Nucleus accumbens (tissue), 56 donors: ENCODE measurements at places on chromosomes 2 and 18.

- no peak for DNase-seq
Measured at GRCh38 chr2:215171151-215171550, 32.7 kb upstream of the ABCA12 start.

GRCh38 chr18:54906331-54907185 is 52.7 kb downstream of the CCDC68 start:
- no peak for DNase-seq

GRCh38 chr18:24189007-24189528 is 50.2 kb downstream of the CABYR start:
- no peak for DNase-seq

DNA sequence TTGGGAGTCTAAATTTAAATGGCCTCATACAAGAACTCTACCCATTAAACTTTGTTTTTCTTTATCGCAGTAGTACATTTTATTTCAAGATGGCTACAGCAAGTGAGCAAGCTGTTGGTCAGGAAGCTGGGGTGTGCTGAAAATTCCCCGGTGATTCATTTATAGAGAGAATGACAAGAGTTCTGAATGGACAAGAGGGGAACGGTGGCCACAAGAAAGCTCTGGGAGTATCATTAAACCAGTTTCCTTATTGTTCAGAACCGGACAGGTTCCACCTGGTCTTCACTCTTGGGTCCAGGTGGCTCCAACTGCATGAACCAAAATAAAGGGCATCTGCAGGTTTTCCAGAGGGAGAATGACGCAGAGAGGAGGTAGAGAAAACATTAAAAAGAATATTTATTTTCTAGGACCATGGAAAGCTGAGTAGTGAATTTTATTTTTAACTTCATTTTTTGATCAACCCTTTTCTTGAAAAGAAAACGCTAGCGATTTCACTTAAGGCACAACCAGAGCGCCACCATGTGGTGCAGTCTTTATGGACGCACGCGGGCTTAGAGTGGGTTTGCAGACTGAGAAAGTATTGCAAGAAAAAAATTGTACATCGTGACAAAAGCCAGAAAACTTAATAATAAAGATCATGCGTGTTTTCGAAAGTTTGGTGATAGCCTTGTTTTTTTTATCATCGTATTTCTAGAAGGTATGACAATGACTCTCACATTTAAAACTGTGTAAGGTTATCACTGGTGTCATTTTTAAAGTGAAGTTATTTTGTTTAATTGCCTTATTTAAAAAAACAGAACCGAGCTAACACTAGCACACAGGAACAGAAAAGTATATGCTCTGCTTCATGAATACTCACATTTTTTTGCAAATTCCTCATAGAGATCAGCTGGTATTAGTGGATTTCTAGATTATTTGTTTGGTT is 97.9 kb upstream of the NOL4 start:
- DNase-seq: peak; percentile 20

DNA sequence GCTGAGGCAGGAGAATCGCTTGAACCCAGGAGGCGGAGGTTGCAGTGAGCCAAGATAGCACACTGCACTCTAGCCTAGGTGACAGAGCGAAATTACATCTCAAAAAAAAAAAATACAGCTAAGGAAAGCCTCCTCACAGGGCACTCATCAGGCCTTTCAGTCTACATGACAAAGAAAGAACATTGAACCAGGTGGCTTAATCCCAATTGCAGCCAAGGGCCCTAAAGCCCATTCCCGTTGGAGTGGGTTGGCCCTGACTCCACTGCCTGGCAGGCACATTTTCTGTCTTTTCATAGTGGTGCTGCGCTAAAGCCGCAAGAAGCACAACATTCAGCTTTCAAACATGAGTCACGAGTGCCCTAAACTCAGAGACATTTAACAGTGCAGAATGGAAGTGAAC is 372.5 kb downstream of the RNF144A start:
- no peak for DNase-seq

DNA sequence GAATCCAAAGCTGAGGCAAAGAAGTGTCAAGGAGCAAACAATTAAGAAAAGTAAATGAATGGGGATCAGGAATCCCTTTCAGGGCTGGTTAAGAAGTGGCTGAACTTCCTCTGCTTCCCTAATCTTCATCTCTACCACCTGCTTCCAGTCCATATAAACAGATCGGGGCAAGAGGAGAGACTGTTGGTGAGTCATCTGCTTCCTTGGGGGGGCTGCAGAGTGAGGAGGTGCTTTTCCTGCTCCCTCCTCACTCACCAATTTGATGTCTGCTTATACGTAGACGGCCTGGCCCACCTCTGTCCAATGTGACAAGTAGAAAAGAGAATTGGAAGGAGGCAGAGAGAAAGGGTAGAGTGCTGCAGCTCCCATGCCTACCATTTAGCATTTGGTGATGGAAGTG is 68.4 kb downstream of the NAB1 start:
- DNase-seq: no peak

- DNase-seq: no peak
Measured at GRCh38 chr18:70840649-70841048, 551.8 kb downstream of the SOCS6 start.

DNA sequence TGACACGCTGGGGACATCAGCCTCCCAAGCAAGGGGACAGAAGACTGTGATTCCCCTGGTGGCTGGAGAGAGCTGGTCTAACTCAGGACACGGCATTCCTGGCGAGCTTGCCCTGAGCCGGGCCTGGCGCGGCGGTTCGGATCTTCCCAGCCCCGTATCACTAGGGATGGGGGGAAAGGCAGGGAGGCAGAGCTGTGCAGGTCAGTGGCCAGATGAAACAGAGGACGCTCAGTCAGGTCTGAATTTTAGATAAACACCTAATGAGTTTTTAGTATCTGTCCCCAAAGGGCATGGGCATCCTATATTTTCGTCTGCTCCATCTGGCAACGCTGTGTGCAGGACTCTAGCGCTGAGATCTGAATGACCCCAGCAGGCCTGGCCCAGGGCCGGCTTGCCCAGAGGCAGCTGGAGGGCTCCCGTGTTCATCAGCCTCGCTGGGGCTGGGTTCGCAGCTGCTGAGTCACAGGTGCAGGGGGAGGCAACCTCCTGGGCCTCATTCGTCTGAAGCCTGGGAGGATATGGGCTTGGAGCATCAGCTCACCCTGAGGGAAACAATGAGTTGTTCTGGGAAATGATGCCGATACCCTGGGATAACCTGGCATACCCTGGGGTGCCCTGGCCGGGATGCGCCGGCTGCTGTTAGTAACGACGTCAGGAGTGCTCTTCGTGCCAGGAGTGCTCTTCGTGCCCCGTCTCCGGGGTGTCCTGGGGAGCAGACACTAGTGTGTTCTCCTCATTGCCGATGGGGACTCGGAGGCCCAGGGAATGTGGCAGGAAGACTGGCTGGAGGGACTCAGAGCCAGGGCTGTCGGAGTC is 48.1 kb upstream of the HPCAL1 start:
- no peak for DNase-seq

- no peak for DNase-seq
Measured at GRCh38 chr2:187312718-187313282, 135.3 kb downstream of the CALCRL start.

DNA sequence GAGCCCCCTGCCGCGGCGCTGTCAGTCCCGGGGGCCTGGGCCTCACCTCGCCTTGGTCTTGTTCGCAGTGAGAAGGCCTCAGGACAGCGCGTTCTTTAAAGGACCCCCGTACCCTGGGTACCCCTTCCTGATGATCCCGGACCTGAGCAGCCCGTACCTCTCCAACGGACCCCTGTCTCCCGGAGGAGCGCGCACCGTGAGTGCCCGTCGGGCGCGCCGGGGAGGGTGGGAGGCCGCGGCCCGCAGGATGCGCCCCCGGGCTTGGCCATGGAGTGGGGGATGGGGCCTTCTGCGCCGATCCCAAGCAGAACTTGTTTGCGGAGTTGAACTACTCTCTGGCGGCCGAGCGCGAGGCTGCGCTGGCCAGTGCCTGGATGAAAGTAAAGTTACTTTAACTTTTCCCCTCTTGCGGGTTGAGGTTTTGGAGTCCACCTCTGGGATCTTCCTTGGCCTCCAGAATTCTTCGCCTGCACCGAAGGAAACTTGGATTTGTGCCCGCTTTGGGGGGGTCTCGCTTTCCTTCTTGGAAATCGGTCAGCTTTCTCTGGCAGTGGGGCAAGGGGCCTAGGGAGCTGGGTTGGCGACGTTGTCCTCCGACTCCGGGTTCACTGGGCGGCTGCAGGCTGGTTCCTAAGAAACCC is 1.2 kb downstream of the TCF7L1 start:
- DNase-seq: no peak

GRCh38 chr18:77985526-77986281 is 736.1 kb downstream of the GALR1 start:
- DNase-seq: no peak

DNA sequence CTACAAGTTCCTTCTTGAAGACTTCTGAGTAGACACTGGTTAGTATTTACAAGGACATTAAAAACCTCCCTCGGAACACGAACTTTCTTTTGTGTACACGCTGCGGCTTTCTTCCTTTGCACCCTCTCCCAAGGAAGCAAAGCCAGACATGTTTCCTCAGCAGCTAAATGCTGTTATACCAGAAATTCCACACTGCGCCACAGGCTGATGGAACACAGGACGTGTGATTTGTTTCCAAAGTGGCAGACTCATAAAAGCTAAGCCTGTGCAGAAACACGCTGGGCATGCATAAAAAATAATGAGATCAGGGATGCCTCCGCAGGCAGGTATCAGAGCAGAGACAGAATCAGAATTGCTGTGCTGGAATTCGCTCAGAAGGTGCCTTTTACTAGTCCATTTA is 73.0 kb upstream of the RGPD5 start:
- no peak for DNase-seq

DNA sequence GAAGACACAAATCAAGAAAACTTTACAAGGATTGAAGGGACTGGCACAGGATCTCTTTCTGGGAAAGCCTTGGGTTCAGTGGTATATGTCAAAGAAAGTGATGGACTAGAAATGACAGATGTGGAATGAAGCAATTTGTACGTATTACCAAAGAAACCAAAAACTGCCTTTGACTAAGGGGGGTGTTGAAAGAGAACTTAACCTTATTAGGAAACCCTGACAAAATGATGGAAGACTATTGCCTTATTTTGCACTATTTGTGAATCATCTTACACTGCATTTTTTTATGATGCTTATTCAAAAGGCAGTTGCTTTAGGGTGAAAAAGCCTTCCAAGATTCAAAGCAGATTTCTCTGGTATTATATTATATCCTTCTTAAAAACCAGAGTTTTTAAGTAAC is 4.0 kb downstream of the TSGA10 start:
- DNase-seq: no peak

DNA sequence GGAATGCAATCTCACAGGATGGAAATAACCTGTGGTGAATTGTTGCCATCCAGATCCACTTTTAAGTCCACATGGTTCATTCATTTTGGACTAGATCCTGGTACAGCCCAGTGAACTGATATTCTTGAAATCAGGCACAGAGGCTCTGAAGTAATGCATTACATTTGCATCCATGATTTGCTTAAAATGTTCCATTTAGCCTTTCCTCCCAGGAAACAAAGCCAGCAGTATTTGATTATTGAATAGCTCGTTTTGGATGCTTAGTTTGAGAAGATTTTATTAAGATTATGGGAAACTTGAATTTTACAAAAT is 995.8 kb upstream of the CDH2 start:
- DNase-seq: no peak

- no peak for DNase-seq
Measured at GRCh38 chr2:133675-134593, 87.6 kb upstream of the FAM110C start.

- no peak for DNase-seq
Measured at GRCh38 chr18:79625195-79625923, 54.2 kb upstream of the CTDP1 start.

DNA sequence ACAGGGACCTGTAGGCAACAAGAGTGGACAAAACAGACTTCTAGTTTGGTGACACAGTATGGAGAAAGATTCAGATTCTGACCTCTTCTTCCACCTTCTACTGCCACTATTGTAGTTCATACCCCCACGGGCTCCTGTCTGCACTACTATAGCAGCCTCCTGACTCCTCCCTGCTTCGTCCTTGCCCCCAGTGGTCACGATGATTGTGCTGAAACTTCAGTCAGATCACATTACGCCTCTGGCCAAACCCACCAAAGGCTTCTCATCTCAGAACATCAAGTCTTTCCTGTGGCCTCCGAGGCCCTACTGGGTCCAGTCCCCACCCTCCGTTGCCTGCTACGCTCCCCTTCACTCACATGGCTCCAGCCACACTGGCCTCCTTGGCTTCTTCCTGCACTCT is 147.6 kb downstream of the CYP26B1 start:
- no peak for DNase-seq

GRCh38 chr2:174344716-174345461 is 10.1 kb downstream of the SP9 start:
- DNase-seq: no peak

DNA sequence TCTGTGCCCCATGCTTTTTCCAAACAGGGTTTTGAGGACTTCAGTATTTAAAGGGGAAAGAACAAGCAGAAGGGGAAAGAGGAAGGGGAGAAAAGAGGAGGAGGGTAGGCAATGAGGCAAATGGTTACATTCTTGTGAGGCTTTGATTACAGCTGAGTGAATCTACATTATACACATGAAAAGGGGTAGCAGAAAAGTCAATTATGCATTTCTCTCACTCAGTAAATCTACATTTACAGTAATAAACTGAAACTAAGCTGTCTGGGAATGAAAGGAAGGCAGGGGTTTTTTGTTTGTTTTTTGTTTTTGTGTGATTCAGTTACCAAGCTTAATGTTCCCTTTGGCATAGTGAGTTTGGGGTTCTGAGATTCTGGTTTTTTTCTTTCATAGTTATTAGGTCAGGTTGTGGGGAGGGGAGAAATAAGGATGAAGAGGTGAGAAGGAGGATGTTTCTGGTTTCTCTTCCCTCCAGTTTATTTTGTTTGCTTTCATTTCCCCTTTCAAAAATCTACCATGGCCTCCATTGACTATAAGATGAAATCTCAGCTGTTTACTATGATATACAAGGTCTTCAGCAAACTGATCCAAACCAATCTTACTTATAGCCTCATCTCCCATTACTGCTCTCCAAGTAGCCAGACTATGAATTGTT is 18.7 kb downstream of the C18orf63 start:
- no peak for DNase-seq

DNA sequence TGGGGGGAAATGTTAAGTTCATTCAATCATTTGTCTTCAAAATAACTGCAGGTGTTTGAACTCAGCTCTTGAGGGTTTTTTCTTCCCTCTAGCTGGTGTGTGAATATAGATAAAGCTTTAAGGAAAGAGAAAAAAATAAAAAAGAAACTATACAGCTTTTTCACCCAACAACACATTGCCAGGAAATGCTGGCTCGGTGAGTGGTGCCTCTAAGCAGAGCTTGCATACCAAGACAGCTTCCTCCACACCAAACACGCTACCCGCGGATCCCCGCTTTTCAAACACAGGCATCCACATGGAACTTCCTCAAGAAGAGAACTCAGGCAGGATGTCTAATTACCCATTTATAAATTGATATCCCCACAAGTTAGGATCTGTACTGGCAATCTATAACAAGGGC is 69.8 kb upstream of the TANK start:
- DNase-seq: no peak

DNA sequence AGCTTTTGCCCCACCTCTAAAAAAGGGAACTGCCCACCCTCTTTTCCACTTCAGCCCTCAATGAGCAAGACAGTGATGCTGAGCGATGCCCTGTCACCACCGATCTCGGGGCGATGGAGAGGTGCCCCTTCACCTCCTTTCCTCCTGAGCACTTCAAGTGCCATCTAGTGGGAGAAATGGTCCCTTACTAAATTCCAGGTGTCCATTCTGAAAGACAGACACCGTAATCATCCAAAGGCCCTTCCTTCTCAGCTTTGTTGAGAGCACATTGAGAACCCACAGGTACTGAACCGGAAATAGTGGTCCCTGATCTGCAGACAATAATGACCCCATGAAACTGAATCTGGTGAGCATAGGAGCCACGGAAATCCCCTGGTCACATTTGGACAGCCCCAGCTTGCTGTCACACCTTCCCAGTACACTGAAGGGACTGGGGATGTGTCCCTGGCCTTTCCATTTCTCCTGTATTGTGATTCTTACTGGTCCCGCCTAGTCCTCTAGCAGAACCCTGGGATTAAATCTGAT is 38.5 kb downstream of the KCTD18 start:
- DNase-seq: no peak
